Astrocyte of the cerebellum (primary cell): ENCODE measurements at places on chromosomes 5 and 9.

DNA sequence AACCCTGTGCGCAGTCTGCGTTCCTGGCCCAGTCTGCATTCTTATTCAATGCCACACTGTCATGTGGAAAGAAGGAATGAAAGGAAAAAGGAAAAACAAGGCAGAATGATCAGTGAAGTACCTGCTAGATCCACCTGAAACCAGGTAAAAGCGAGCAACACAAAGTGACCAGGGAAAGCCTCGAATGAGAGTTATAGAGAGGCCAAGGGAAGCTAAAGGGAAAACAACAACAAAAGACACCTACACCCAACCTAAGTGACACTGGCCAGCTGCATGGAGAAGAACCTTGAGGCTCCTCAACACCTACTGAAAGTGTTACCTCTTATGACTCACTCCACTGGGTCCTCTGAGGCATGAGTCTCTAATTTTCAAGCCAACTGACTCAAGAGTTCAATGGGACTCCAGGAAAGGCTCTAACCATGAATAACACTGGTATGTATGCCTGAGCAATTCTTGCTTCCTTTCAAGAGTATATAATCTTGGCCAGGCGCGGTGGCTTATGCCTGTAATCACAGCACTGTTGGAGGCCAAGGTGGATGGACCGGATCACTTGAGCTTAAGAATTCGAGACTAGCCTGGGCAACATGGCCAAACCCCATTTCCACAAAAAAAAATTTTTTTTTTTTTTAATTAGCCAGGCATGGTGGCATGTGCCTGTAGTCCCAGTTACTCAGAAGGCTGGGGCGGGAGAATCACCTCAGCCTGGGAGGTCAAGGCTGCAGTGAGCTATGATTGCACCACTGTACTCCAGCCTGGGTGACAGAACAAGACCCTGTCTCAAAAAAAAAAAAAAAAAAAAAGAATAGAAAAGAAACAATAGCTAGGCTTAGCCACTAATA, 29.0 kb downstream of the MTMR12 start:
- DNase-seq = peak; percentile 62

GRCh38 chr9:98790842-98791607, 5.3 kb downstream of the ANKS6 start:
- peak; percentile 91 for DNase-seq

DNA sequence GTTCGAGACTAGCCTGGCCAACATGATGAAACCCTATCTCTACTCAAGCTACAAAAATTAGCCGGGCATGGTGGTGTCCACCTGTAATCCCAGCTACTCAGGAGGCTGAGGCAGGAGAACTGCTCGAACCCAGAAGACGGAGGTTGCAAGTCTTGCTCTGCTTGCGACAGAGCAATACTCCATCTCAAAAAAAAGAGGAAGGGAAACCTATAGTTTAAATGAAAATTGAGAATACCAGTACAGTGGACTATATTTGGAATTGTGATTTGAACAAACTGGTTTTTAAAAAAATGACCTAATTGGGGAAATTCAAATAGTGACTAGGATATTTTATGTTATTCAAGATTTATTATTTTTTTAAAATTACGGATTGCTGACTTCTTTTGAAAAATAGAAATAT, 33.2 kb downstream of the DIAPH1 start:
- no peak for DNase-seq

- DNase-seq = no peak
These were observed 28.7 kb downstream of the IPPK start for GRCh38 chr9:92641092-92641809.

- DNase-seq = no peak
These were observed 1.3 kb upstream of the NNT start for GRCh38 chr5:43601454-43602260.

DNA sequence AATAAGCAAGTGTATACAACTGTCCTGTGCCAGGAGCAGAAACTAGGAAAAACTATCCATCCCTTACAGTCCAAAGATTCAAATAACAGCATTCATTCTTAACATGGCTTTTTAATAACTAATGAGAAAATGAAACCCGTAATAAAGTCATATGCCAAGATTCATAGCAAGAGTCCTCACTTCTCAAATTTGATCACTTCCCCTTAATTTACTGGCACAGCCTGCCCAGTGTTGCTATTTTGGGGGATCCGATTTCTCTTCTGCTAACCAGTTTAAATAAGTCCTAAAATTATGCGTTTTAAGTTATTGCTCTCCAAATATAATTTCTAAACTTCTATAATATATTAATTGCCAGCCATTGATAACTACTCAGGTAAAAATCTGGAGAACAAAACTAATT, 177.0 kb upstream of the PTGER4 start:
- no peak for DNase-seq

- no peak for DNase-seq
These were observed 120.6 kb downstream of the LHFPL2 start for GRCh38 chr5:78527925-78528324.

DNA sequence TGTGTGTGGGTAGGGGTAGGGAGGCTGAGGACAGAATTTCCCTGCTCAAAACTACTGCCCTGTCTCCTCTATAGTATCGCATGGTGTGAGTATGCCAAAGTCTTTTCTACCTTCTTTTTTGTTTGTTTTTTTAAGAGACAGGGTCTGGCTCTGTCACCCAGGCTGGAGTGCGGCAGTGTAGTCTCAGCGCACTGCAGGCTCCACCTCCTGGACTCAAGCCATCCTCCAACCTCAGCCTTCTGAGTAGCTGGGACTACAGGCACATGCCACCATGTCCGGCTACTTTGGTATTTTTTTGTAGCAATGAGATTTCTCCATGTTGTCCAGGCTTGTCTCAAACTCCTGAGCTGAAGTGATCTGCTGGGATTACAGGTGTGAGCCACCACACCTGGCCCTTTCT, 2.5 kb downstream of the SRP19 start:
- DNase-seq = no peak

- DNase-seq = no peak
These were observed 375.6 kb downstream of the OSTF1 start for GRCh38 chr9:75463871-75464270.

- no peak for DNase-seq
These were observed 159.4 kb downstream of the KDM4C start for GRCh38 chr9:6917162-6917561.

- DNase-seq = no peak
These were observed 81.5 kb downstream of the HMCN2 start for GRCh38 chr9:130347036-130347435.

DNA sequence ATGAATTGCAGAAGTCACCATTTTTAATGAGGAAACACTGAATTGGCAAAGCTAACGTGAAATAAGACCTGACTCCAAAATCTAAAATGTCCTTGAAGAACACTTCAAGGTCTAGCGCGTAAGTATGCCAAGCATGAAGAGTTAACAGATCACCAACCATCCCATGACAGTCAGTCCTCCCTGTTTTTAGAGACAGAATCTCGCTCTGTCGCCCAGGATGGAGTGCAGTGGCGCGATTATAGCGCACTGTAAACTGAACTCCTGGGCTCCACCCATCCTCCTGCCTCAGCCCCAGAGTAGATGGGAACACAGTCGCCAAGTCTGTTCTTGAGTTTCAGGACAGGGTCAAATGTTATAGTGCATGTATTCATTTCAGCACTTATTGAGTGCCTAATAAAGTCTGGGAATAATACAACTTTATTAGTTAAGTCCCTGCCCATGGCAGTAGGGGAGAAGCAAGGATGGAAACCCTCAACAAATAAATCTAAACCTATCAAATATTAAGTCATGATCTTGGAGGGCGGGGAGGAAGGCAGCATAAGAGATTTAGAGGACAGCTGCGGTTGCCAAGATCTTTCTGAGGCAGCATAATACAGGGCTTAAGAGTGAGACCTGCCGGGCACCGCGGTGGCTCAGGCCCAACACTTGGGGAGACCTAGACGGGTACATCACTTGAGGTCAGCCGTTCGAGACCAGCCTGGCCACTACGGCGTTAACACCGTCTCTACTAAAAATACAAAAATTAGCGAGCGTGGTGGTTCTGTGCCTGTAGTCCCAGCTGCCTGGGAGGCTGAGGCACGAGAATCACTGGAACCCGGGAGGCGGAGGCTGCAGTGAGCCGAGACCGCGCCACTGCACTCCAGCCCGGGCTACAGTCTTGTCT, 1.1 kb downstream of the ATPSCKMT start:
- DNase-seq = no peak

- DNase-seq = no peak
These were observed 150.9 kb downstream of the OSTF1 start for GRCh38 chr9:75239176-75239575.

GRCh38 chr5:175778951-175779503, 92.4 kb upstream of the CPLX2 start:
- no peak for DNase-seq
